Stimulated activated CD8-positive, alpha-beta memory T cell treated with anti-CD3 and anti-CD28 coated beads, Interleukin-7, amount 100 ng/mL, for 24 hours (primary cell): ENCODE measurements at places on chromosomes 11 and 22.

DNA sequence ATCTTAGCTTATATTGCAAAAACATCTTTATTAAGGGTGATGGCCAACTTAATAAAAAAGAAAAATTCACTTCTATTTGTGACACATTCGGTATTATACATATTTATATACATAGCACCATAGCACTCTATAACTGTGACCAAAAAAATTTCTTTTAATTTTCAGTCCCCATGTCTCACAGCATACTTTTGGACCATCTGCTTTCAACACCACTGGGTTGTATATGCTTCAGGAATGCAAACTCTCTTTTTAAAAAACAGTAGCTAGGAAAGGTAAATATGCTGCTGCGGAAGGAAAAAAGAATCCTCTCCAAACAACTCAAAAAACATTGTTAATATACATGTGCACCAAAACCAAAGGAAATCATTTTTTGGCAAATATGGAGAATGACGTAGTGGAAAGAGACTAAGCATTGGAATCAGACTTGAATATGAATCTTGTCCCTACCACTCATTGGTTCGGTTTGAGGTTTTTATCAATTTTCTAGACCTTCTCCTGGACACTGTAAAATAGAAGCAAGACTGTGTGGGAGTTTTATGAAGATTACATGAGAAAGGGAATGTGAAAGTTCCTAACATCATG lies 227.9 kb downstream of the BLID start:
- no peak for DNase-seq

DNA sequence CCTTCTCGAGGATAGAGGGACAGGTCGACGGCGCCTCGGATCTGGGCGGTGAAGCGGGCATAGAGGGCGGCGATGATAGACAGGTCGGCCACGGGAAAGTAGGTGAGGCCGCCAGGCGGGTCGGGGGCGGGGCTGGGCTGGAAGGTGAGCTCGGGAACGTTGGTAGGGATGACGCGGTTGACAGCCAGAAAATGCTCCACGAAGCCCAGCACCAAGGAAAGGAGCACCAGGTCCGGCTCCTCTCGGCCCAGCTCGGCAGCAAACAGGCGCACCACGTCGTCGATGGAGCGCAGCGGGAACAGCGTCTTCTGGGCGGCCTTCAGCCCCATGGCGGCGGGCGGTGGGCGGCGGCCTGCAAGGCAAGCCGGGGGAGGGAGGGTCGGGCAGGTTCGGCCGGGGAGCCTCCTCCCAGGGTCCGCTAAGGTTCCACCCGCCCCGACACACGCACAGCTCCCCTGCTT lies 540 bp downstream of the MEN1 start:
- DNase-seq = no peak

GRCh38 chr22:50713008-50713385 lies 25.0 kb upstream of the ACR start:
- no peak for DNase-seq

DNA sequence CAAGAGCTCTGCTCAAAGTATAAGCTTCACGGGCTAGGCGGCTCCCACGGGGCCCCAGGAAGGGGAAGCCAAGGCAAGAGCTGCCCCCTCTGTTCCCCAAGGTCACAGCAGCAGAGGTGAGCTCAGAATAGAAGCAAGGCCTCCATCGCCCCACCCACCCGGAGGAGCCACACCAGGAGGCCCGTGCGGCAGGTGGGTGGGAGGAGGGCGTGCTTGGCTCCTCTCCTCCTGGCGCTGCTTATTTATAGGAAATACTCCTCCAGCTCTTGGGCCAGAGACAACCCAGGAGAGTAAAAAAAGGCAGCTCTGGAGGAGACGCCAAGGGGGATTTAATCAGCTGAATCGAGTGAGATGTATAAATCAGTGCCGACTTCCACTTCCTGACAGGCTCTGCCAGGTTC lies 87.8 kb downstream of the FEZ1 start:
- no peak for DNase-seq

GRCh38 chr11:20126724-20127123 lies 33.6 kb downstream of the DBX1 start:
- no peak for DNase-seq

DNA sequence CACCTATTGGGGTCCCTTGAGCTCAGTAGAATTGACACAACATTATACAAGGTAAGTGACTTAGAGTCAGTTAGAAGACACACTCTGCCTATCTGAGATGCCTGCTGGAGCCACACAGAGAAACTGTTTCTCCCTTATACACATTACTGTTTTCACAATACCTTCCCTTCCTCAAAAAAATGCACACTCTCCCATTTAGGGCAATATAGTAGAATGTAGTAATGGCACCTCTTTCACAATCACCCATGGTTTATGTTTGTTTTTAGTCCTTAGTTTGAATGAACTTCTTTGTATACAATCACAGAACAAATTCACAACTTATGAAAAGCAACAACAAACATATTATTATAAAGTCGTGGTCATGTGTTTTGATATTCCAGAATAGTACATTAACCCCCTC lies 14.3 kb downstream of the OR52H1 start:
- no peak for DNase-seq

GRCh38 chr11:79661373-79661772 lies 220.5 kb upstream of the TENM4 start:
- DNase-seq = no peak

DNA sequence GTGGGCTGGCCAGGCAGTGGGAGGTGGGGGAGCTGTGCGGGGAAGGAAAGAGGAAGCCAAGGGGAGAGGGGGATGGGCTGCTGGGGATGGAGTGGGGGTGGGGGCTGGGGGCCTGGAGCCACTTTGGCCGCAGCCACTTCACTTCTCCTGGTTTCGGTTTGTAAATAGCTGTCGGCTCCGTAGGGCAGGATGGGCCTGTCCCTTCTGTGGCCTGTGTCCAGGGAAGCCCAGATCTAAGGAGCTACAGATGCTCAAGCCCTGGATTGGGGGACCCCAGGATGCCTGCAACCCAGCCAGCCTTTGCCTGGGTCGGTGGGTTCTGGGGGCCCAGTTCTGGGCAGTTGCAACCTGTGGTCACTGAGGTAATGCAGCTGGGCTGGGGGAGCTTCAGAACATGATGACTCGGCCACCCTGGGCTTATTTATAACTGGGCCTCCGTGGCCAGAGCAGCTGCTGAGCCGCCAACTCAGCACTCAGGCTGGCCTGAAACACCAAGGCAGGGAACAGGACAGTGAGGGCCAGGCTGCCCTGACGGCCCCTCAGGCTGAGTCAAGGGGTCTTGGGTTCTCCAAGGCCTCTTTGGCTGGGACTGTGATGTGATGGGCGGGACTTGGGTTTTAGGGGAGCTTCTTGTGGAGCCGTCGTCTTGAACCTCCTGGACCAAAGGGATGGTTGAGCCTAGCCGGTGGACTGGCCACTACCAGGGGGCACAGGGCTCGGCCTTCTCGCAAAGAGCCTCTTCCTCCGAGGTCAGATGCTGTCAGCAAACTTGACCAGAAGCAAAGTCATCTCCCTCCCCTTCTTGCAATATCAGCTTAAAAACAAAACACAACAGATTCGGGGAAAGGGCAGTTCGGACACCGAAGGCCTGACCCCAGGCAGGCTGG lies 15.0 kb upstream of the SLC39A13 start:
- DNase-seq = no peak

DNA sequence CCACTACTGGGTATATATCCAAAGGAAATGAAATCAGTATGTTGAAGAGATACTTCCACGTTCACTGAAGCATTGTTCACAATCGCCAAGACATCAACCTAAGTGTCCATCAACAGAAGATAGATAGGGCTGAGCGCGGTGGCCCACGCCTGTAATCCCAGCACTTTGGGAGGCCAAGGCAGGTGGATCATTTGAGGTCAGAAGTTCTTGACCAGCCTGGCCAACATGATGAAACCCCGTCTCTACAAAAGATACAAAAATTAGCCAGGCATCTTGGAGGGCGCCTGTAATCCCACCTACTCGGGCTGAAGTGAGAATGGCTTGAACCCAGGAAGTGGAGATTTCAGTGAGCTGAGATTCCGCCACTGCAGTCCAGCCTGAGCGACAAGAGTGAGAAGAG lies 12.7 kb downstream of the EIF3F start:
- no peak for DNase-seq

GRCh38 chr11:66834539-66834845 lies 8.7 kb upstream of the RCE1 start:
- no peak for DNase-seq

DNA sequence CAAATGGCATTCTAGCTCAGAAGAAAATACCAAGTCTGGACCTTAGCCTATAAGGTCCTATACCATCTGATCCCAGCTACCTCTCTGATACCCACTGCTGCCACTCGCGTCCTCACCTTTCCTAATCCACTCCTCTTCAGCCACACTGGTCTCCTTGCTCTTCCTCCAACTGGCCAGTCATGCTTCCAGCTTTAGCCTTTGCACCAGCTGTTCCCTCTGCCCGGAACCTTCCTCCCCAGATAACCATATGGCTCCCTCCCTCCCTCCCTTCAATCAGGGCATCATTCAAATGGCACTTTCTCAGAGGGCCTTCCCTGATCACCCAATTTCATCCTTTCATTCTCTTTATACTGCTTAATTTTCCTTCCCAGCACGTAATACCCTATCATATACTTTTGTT lies 67.9 kb downstream of the KCNC1 start:
- DNase-seq = no peak

- DNase-seq = no peak
These were observed 21.8 kb upstream of the UPB1 start for GRCh38 chr22:24473284-24473683.

DNA sequence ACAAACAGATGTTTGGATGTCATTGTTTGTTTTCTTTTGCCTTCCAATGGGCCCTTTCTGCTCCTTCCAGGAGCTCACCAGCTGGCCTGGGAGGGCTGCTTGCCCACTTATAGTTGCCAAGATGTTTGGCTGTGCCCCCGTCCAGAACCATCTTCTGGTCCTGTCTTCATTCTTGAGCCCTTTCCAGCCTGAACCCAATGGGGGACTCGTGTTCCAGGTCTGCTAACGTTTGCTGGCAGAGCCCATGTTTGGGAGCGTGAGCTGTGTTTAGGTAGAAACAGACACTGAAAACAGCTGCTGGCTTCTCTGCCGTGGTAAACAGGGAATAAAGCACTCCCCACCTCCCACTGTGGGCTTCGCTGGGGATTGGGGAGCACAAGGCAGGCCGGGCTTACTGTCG lies 83.2 kb upstream of the SYT13 start:
- no peak for DNase-seq

- no peak for DNase-seq
These were observed 191.7 kb downstream of the DSCAML1 start for GRCh38 chr11:117605331-117605730.

DNA sequence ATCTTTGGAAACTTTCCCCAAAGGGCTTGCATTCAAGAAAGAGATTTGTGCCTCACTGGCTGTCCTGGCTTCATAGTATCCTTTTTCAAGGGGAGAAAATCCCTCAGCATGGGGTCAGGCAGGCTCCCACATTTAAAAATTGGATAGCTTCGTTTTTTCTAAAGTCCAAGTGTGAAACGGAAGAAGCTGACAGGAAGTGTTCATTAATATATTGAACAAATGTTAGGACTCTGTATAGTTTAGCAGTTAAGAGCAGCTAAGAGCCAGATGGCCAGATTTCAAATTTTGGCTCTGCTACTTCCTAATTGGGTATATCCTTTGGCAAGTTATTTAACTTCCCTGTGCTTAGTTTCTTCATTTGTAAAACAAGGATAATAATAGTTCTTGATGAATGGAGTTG lies 354.9 kb upstream of the FAT3 start:
- DNase-seq = no peak

DNA sequence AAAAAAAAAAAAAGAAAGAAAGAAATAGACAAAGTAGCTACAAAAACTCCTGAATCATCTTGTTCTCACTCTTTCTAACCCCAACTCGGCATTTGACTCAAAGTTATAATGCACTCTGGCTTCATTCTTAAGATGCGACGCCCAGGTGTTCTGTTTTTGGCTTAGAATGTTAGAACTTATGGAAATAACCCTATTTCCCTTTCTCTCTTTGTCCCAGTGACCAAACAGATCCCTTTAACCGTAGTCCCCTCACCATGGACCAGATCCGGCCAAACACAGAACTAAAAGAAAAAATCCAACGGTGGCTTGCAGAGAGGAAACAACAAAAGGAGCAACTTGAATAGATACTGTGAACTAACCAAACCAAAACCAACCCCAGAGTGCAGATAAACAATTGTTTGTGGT lies 5.3 kb upstream of the ATP5MG start:
- no peak for DNase-seq

DNA sequence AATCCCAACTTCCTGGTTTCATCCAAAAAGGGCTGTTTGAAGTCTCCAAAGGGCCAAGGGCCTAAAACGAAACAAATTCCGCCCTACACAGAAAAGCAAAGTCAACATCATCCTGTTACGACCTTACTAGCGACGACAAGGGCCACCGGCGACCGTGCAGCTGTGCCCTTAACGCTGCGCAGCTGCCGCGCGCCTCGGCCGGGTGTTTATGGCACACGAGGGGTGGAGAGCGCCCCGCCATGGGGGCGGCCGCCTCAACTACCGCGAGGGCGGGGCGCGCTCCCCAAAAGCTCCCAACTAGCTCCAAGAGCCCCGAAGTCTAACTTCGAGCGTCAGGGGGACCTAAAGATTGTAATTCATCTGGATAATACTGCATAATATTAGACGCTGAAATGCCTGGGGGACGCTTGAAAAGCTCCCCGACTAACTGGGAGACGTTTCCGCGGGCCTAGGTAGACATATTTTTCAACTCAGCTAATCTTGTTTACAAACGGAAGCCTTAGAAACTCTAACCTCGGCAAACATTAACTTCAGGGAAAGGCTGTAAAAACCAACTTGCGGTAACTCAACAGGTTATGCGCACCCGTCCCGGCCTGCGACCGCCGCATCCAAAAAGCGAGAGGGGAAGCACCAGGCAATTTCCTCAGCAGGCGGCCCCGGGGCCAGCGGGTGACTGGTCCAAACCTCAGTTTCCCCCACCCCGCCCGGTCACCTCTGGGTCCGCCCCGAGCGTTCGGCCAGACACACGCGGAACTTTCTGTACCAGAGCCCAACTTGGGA lies 694 bp downstream of the TMEM123 start:
- DNase-seq = peak; percentile 37

DNA sequence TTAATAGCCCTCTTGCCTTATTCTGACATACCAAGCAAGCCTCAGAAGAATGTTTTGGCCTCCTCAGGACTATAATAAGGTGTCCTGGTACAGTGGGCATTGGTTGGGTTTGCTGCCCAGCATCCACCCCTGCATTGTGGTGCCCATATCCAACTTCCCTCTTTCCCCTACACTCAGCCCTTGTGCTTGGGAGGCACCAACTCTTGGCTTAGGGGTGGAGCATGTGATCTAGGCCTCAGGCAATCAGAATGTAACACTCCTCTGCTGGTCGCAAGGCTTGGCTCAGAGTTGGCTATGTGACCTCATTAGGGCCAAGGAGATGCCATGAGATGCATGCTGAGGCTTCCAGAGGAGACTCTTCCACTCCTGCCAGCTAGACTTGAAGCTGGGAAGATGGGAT lies 123.0 kb downstream of the CSNK2A3 start:
- DNase-seq = no peak
